Hepatic stellate cell (primary cell): ENCODE measurements at places on chromosomes 12 and 14.

DNA sequence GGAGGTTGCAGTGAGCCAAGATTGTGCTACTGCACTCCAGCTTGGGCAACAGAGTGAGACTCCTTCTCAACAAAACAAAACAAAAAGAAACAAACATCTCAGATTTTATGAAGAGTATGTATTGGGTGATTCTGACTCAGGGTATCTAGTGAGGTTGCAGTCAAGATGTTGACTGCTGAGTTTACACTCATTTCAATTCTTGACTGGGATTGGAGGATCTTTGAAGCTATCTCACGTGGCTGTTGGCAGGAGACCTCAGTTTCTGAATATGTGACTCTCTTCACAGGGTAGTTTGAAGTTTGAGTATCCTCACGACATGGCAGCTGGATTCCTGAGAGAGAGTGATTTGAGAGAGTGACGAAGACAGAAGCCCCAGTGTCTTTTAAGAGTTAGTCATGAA is 29.4 kb downstream of the ERC1 start:
- no peak for DNase-seq

- DNase-seq: no peak
Observed at GRCh38 chr14:25607192-25607591, 557.2 kb upstream of the STXBP6 start.

- no peak for DNase-seq
Observed at GRCh38 chr14:77184396-77185092, 2.9 kb downstream of the TMEM63C start.

DNA sequence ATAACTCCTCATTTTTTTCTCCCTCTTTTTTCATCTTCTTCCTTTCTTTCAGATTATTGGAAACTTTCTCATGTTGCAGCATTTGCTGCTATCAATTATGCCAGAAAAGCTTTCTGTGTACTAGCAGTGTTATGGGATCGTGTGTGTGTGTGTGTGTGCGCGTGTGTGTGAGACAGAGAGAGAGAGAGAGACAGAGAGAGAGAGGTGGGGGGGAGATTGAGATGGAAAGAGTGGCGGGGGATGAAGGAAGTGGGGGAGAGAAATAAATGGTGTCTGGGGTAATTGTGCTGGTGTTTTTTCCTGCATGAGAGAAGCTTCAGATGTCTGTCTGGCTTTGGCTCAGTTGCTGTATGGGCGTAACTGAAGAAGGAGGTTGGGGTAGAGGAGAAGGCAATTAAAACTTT is 268.9 kb downstream of the RAD51B start:
- no peak for DNase-seq

GRCh38 chr14:95250140-95250769 is 69.5 kb downstream of the CLMN start:
- DNase-seq: no peak

- no peak for DNase-seq
Observed at GRCh38 chr14:29687866-29688265, 239.8 kb downstream of the PRKD1 start.

- peak; percentile 34 for DNase-seq
Observed at GRCh38 chr14:54348001-54348611, 48.7 kb upstream of the CDKN3 start.

GRCh38 chr12:64747695-64748094 is 11.5 kb downstream of the GNS start:
- no peak for DNase-seq

GRCh38 chr14:104800015-104800770 is 708 bp upstream of the ZBTB42 start:
- peak; percentile 89 for DNase-seq

DNA sequence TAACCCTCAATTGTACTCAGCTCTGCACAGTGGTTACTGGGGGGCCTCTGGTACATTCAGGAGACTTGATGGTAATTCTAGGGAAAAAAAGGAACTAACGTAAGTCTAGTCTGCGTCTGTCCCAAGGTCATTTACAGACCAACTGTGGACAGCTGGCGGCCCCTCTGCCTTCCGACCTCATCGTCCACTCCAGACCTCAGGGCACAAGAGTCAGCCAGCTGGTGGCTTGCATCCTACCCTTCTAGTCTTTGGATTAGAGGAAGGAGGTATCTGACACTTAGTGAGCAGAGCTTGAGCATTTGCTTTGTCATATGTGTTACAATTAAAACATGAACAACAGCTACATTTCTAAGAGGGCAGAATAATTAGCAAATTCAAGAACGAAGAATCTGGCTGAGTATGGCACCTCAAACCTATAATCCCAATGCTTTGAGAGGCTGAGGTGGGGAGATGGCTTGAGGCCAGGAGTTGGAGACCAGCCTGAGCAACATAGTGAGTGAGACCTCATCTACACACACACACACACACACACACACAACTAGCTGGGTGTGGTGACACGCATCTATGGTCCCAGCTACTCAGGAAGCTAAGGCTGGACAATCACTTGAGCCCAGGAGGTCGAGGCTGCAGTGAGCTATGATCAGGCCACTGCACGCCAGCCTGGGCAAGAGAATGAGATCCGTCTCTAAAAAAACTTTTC is 36.5 kb downstream of the SSH1 start:
- no peak for DNase-seq

DNA sequence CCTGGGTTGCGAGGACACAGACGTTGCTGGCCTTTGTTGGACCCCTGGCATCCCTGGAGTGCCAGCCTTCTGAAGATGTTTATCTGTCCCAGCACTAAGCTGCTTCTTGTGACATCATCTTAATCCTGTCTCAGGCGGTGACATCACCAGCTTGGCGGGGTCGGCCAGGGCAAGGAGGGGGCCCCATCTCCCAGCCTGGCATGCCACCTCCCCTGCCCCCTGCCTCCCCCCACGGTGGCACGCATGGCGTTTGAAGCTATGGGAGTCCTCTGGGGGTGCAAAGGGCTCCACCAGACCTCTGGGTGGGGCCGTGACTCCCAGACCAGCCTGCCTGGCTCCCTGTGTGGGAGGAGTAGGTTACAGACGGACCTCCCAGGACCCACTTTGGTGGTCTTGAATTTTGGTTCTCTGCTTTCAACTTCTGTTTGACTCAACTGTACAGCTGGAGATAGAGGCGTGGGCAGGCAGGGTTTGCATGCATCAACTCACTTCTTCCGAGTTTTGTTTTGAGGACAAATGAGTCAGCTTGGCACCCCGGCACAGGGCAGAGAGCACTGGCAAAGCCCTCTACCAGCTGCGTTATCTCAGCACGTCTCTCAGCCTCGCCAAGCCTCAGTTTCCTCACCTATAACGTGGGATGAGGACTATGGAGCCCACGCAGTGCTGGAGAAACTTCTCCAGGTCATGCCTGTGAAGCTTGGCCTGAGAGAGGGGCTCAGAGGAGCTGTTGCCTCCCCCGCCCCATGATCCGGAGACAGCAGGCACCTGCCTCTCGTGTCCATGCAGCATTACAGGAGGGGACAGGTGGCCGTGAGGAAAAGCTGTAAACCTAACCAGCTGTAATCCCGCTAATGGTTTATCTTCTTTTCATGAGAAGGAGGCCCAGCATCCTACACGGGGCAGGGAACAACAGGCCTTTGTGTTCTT is 38.8 kb upstream of the EML1 start:
- no peak for DNase-seq

DNA sequence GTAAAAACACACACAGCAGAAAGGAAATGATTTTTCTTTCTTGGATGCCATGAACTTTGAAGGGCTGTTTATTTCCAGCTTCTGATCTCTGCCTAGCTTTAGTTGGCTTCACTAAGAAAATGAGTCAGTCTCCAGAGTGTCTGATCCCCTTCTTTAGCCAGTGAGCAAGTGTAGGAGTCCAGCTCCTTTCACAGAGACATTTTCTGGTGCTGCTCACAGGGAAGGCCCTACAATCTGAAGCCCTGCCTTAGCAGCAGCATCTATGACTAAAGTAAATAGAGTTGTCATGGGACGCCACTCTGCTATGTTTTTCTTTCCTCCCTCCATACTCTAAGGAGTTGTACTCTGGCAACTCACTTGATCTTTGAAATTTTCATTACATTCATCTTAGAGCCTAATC is 103.5 kb downstream of the RPAP3 start:
- DNase-seq: peak; percentile 69

DNA sequence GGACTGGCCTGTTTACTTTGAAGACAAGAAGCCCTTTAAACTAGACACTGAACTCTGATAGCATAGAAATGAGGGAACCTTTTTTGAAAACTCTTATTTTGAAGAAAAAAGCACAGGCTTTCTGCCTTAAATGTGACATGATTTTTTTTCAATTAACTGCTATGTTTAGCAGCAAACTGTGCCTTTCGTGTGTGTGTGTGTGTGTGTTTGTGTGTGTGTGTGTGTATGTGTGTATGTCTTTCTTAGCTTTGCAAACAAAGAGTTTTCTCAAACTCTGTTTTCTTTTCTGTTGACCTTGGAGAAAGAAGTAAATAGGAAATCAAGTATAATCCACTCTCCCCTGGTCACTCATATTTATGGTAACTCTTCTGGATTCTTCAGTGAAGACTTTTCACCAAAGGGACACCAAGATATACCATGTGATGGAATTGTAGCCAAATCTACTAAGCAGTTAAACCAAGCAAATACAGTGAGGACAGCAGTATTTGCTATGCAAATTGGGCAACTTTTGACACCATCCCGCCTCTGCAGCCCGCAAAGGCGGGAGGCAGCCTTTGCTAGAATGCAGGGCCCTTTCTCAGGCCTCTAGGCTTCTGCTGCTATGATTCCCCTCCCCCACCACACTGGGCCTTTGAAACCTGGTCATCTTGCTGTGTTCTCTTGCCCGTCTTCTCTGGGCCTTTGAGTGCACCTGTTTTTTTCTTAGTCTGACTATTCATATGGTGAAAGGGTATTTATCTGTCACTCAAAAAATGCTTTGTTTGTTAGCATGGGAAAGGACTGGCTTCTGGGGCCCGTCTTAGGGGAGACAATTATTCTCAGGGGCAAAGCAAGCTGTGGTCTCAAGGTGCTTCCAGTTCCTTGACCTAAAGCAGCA is 107.9 kb downstream of the MYRFL start:
- no peak for DNase-seq

- no peak for DNase-seq
Observed at GRCh38 chr14:104169005-104169698, 30.8 kb downstream of the KIF26A start.

GRCh38 chr12:22993609-22994315 is 368.8 kb downstream of the ETNK1 start:
- DNase-seq: no peak

DNA sequence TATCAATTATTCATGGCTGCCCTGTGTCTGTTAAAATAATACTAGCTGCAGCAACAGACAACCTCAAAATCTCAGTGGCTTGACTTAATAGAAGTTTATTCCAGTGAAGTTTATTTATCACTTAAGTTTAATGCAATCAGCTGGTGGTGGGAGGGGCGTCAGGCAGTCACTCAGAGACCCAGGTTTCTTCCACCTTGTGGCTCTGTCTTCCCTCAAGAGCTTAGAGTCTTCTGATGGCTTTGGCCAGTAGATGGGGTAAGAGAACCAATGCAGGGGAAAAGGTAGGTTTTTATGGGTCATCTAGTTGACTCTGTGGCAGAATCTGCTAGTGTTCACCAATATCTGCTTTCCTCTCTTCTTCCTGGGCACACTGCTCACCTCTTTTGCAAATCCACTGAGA is 668.9 kb downstream of the AACS start:
- DNase-seq: no peak

GRCh38 chr14:64569138-64569631 is 19.4 kb downstream of the PPP1R36 start:
- peak; percentile 59 for DNase-seq

DNA sequence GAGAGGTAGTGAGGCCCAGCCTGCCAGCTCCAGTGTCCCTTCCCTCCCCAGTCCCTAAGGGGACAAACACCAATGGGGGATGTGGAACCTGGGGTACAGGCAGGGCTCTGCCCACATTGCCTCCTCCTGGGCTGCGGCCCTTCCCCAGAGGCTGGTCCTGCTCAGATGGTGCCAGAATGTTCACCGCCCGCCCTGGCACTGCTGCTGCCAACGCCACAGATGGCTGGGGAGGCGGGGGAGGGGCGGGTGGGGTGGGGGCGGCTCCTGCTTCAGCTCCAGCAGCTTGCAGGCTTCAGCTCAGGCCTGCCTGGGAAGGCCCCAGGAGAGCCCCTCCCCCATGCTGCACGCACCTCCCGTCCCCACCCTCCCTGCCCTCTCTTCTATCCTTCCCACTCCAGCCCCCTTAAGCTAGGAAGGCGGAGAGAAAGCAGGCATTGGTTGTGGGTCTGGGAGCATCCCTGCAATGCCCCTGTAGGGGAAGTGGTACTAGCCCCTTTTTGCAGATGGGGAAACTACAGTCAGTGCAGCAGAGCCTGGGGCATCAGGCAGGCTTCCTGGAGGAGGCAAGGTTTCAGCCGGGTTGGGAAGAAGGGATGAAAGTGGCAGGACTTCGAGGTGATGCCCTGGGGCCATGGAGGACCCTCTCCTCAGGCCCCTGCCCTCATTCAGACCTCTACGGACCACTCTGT is 2.0 kb upstream of the BEGAIN start:
- no peak for DNase-seq

GRCh38 chr12:47679785-47680184 is 26.0 kb downstream of the RPAP3 start:
- DNase-seq: no peak

GRCh38 chr12:26853303-26854030 is 20.5 kb upstream of the ITPR2 start:
- DNase-seq: peak; percentile 55

DNA sequence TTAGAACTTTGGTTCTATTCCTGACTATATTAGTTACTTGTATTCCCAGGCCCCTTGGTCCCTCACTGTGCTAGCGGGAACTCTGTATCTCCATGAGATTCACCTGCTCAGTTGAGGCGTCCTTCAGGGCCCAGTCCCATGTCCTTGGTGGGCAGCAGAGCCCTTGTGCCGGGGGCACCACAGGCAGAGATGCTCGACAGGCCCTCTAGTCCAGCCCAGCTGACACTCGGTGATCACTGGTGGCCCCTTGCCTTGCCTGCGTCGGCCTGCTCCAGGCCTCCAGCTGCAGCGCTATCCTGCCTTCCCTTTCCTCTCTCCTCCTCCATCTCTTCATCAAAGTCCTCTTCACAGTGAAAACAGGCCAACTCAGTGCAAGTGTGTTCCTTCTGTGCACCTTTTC is 70.0 kb downstream of the ANKRD9 start:
- DNase-seq: no peak

- DNase-seq: no peak
Observed at GRCh38 chr12:29150462-29150861, 1.4 kb downstream of the FAR2 start.

DNA sequence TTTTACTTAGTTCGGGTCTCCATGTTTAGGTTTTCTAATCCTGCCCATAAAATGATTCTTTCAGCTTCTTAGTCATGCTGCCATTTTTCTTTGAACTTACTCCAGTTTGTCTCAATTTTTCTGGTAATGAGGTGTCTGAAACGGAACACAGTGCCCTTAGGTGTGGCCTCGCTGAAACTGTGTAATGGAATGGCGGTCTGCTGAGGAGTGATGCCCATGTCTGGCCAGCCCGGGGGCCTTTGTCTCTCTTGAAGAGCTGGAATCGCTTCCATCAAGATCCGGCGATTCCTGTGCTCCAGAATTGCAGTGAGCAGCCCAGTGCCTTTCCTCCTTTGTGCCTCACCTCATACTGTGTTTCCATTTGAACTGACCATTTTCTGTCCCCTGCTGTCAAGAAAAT is 112.5 kb downstream of the FBXL14 start:
- no peak for DNase-seq
